Caudate nucleus (tissue), 63 donors: ENCODE measurements at places on chromosomes 12 and 14.
A peak's percentile ranks its signal among the peaks of the same experiment; 100 is the strongest.

- DNase-seq: no peak
Observed at GRCh38 chr14:102736956-102737355, 40.3 kb upstream of the TRAF3 start.

DNA sequence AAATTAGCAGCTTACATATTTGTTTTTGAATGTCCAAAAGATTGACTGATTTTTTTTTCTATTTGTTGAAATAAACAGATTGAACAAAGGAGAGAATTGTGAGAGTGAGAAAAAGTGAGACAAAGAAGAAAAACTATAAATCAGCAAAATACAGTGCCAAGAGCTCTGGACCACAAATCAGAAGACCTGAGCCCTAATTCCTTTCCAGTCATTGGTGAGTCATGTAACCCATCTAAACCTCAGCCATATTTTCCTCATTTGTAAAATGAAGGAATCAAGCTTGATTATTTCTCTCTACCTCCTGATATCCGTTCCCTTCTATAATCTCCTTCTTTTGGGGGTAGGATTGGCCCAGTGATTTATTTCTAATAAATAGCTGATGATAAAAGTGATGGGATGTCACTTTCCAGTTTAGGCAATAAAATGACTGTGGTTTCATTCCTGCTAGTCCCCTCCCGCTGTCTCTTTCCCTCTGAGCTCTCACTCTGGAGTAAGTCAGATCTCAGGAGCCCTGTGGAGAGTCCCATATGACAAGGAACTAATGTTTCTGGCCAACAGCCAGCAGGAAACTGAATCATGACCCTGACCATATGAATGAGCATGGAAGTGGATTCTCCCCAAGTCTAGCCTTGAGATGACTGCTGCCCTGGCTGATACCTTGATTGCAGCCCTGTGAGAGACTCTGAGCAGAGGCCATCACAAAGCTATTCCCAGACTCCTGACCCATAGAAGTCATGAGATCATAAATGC is 218.9 kb downstream of the ACSS3 start:
- DNase-seq: no peak

GRCh38 chr14:60632777-60633176 is 16.5 kb downstream of the SIX1 start:
- DNase-seq: no peak

GRCh38 chr12:131921866-131922769 is 7.0 kb upstream of the PUS1 start:
- no peak for DNase-seq

- DNase-seq: no peak
Observed at GRCh38 chr12:41485203-41485602, 297.1 kb downstream of the PDZRN4 start.

- no peak for DNase-seq
Observed at GRCh38 chr14:53034688-53035230, 83.9 kb upstream of the FERMT2 start.

DNA sequence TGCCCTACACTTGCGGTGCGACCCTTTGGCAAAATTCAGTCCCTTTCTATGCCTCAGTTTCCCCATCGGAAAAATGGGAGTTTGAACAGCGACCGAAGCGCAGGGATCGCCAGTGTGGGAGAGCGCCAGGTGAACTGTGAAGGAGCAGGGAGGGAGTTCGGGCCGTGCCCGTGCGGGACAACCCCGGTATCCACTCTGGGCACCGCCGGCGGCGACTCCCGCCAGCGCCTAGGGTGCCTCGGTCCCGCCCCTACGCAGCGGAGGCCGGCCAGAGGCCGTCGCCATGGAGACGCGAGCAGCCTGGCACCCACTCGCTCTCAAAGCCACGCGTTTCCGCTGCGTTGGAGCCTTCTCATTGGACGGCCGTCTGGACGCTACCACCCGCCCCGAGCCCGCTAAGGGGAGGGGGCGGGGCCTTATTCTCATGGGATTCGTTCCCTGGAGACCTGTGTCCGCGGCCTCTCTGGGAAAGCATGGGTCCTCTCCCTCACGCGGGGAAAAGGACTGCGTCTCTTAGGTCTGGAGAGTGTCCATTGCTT is 729 bp upstream of the MLEC start:
- peak; percentile 98 for DNase-seq

GRCh38 chr14:90175631-90176030 is 80.7 kb upstream of the PSMC1 start:
- DNase-seq: no peak

- DNase-seq: no peak
Observed at GRCh38 chr12:90833228-90833627, 121.7 kb downstream of the CCER1 start.

DNA sequence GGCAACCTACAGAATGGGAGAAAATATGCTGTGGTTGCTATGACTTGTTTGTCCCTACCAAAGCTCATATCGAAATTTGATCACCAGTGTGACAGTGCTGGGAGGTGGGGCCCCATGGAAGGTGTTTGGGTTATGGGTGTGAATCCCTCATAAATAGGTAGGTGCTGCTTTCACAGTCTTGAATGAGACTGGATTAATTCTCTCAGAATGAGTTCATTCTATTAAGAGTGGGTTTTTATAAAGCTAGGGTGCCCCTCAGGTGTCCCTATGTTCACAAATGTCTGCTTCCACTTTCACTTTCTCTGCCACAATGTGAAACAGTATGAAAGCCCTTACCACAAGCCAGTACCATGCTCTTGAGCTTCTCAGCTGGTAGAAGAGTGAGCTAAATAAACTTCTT is 133.5 kb downstream of the CPNE8 start:
- no peak for DNase-seq

GRCh38 chr14:102510616-102511520 is 1.3 kb upstream of the ANKRD9 start:
- no peak for DNase-seq

- no peak for DNase-seq
Observed at GRCh38 chr14:75476274-75476995, 45.8 kb upstream of the BATF start.

DNA sequence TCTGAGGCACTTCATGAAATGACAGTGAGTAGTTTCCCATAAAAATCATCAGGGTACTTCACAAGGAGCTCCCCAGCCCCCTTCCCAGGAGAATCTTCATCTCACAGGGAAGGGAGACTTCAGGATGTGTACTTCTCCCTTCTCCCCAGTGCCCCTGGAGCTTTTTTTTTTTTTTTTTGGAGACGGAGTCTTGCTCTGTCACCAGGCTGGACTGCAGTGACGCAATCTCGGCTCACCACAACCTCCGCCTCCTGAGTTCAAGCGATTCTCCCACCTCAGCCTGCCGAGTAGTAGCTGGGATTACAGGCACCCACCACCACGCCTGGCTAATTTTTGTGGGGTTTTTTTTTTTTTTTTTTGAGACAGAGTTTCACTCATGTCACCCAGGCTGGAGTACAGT is 10.4 kb downstream of the ITPK1 start:
- DNase-seq: no peak

DNA sequence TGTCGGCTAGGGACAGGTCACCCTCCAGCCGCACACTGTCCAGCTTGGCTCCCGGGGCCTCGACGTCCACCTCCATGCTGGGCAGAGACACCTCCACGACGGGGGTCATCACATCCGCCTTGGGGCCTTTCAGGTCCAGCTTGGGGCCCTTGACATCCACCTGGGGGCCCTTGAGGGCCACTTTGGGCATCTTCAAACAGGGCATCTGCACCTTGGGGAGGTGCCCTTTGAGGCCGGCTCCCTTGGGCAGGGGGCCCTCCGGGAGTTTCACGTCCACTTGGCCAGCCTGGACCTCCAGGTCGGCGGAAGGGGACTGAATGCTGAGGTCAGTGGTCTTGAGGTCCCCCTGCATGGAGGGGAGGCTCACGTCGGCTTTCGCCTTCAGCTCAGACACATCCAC is 17.9 kb downstream of the PLD4 start:
- no peak for DNase-seq

- DNase-seq: no peak
Observed at GRCh38 chr14:74048281-74048680, 29.1 kb downstream of the BBOF1 start.

DNA sequence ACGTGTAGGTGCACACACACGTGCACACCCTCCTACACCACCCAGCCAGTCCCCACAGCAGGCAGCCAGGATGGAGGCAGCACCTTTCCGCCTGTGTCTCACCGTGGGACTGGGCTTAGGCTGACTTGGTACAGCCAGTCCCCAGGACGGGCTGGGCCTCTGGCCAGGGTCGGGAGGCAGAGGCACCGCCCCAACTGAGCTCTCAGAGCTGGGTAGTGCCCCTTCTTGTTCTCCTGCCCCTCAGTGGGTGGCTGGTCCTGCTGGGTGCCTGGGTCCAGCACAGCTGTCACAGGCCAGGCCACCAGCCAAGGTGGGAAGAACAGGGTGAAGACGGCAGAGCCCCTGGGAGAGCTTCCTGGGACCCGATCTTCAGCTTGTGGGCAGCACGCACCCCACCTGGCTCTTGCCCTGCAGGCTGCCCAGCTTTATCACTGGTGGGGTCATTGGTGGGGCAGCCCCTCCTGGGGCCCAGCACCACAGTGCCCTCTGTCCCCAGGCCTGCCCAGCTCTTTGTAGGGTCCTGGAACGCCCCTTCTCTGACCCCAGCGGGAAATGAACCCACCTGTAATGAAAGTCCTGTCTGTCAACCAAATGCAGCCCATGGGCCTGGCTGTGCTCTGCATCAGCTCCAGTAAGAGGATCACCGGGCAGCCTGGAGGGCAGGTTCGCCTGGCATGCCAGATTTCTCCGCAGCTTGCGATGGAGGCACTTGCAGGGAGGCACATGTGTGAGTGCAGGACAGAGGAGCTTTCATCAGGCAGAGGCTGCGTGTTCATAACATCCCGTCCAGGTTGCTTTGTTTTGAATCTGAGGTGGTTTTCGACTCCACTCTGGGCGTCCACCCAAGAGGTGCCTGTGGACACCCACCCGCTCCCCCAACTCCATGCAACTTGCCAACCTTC is 14.7 kb downstream of the CDCA4 start:
- DNase-seq: no peak

DNA sequence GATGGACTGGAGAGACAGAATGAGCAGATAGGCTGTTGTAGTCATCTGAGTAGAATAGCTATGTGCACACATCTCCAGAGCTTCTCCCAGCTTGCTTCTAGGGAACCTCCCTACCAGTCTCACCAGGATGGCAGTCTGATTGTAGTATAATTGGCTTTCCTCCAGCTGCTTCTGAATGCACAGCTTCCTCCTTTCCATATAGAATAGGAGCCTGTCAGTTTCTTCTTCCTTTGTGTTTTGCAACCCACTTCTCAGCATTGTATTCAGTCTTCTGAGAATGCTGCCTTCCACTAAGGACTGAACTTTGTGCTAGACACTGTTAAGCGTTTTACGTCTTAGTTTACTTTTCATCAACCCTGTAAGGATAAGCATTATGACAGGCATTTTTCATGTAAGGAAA is 2.2 kb upstream of the CSAD start:
- no peak for DNase-seq

DNA sequence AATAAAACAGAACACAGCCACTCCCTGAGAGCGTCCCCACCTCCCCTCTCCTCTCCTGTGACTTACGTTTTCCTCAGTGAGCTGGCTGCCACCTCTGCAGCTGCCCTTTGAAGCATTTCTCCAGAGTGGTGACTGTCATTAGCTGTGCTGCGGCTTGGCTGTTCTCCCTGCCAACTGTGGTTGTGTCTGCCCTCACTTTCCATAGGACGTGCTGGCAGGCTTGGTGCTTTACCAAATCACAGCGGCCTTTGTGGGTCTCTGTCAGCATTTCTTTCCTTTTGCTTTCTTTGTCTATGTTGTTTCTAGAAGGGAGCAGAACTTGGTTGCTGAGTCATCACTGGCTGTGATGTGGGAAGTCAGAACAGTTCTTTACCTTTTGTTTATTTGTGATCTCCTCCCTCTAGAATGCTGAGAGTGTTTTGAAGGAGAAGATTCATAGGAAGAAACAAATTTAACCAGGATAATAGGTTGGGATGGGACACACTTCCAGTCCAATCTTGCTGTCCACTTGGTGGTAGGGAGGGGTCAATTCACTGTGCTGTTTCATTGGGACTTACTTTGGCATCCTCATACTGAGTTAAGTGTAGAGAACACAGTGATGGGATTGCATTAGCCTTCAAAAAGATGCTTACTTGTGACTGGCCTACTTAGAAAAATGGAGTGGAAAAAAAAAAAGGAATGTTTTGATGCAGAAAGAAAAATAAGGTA is 88.2 kb downstream of the TMX1 start:
- DNase-seq: no peak

- no peak for DNase-seq
Observed at GRCh38 chr14:22658946-22659345, 14.8 kb upstream of the OR6J1 start.

- DNase-seq: no peak
Observed at GRCh38 chr14:54050759-54051158, 94.1 kb upstream of the BMP4 start.

DNA sequence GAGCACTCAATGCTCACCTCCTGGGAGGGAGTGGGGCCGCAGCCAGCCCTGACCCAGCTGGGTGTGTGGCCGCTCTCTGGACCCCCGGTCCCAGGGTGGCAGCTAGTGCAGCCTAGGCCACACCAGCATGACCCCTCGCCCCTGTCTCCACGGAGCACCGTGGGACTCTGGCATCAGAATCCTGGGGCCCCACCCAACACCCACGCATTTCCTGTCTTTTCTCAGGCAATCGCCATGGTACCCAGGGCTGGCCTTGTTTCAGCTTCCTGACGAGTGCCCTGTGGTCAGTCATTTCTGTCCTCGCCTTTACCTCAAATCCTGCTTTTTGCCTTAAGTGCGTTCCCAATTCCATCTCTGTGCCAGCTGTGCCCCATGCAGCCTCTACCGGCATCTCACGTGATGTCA is 15.9 kb downstream of the PACS2 start:
- DNase-seq: no peak

DNA sequence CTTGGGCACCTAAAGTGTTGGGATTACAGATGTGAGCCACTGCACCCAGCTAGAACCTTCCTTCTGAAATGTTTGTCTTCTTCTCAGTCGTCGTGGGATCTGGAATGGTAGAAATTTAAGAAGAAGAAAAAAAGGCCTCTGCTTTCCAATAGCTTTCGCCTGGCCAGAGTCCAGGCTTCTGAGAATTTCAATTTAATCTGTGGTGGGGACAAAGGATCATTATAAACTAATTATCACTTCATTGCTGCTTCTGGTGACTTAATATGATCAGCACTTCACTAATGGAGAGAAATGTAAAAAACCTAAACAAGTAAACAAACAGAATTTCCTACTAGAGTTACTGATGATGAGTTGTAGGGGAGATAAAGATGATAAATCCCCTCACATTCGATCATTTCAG is 51.3 kb downstream of the CFAP251 start:
- no peak for DNase-seq

- no peak for DNase-seq
Observed at GRCh38 chr12:39404000-39404399, 38.9 kb downstream of the KIF21A start.

- DNase-seq: no peak
Observed at GRCh38 chr12:103819312-103819711, 21.7 kb downstream of the NT5DC3 start.

DNA sequence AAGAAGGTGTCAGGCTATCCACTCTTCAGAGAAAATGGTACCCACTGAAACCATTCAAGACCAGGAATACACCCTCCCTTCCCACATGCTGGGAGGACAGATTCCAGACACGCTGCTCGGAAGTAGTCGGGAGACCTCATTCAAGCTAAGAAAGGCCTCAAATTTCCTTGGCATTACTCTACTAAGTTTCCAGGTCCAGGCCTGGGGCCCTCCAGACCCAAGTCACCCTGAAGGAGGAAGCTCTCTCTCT is 27.1 kb upstream of the RPLP0 start:
- no peak for DNase-seq
